ENCODE measurements at places on chromosomes 12 and 14.

DNA sequence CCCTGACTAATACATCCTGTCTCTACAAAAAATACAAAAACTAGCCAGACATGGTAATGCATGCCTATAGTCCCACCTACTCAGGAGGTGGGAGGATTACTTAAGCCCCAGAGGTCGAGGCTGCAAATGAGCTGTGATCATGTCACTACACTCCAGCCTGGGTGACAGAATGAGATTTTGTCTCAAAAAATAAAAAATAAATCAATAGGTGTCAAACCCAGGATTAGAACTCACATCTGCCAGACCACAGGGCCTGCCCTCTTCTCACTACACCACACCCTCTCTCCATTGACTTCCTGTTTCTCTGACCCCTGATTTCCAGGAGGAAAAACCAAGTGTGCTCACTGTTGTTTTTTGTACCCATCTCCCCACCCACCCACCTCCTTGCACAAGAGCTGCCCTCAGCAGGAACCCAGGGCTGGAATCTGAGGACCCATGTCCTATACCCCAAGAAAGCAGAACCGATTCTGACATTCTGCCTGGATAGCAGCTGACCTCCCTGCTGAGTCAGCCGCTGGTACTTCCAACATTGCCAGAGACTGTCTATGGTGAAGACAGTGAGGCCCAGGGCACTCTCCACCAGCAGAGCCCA is 6.2 kb downstream of the CMKLR1 start:
- no peak for DNase-seq

DNA sequence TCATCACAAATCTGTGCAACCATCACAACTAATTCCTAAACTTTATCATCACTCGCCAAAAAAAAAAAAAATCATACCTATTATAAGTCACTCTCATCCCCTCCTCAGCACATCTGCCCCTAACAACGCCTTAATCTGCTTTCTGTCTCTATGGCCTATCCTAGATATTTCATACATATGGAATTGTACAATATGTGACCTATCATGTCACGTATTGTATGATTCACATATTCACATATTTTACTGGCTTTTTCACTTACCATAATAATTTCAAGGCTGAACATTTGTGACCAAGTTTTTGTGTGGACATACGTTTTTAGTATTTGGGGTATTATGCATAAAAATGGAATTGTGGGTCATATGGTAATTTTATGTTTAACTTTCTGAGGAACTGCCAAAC is 400.7 kb downstream of the DAD1 start:
- no peak for DNase-seq

GRCh38 chr12:98635657-98636323 is 8.8 kb downstream of the IKBIP start:
- DNase-seq, result peak; percentile 89

DNA sequence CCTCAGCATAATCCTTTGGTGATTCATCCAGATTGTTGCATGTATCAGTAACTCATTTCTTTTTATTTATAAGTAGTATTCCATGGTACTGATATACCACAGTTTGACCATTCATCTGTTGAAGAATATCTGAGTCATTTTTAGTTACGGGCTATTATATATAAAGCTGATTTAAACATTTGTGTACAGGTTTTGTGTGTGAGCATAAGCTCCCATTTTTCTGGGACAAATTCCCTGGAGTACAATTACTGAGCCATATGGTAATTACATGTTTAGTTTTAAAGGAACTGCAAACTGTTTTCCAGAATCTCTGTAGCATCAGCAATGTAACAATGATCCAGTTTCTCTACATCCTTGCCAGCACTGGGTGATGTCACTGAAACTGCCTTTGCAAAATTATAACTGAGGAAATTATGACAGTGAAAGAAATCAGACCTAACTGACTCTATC is 236.2 kb upstream of the KRR1 start:
- peak; percentile 77 for DNase-seq

DNA sequence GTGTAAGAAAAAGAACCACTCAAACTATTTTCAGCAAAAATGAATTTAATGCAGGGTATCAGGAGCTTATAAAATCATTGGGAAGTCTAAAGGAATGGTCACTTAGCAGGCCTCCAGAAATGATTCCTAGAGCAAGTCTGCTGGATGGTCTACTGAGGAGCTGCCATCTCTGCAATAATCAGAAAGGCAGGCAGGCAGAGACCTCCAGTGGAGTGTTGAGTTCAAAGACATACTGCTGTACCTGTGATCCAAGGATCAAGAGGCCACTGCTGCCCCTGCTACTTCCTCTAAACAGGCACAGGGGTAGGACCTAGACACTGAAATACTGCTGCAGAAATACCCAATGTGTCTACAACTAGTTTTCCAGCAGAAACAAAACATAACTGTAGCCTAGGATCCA is 14.5 kb upstream of the KICS2 start:
- DNase-seq, result peak; percentile 37

DNA sequence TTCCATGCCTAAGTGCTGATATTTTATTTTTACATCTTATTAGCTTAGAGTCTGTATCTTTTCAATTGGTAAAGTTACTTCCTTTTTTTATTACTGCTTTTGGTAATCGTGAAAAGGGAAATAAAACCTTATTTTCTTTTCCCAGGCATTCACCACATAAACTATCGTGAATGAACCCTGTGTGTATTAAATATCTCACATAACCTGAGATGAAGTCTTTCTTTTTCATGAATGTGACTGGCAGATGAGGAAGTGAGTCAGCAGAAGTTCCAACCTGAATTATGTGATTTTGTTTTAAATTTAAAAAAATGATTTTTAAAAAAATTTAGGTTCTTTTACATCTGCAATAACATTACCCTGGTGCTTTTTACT is 26.0 kb downstream of the MYBPC1 start:
- no peak for DNase-seq

GRCh38 chr12:69701826-69702225 is 2.7 kb upstream of the BEST3 start:
- DNase-seq, result no peak

- DNase-seq, result peak; percentile 40
Measured at GRCh38 chr12:12926571-12927071, 25.3 kb downstream of the GPRC5D start.

DNA sequence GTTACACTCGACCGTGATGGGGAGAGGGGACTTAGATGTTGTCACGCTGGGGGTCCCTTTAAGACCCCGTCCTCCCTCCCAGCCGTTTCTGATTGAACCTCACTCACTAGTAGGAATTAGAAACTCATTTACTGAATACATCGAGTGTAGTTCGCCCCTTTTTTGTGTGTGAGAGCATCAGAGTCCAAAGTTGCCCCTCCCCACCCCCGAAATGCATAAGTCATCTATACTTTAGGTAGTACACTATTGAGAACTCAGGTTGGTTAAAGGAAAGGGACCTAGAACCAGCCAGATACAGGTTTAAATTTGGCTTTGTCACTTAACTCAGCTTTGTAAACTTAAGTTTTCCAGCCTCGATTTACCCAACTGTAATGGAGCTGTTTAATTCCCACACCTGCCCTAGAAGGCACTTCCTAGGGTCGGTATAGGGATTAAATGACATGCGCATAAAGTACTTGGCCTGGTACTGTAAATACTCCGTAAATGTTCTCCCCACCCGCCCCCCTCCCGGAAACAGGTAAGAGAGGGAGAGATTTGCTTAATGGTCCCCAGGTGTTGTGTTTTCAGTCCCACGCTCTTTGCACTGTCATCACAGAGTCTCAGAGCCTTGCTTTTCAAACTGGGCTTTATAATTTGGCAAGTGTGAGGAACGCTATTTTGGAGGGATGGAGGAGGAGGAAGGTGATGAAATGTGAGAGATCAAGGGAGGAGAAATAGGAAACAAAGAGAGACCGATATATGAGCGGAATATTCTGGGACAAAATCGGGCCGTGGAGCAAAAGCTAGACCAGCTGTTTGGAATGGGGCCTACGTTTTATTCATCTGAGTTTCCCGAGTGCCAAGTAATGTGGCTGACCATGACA is 897 bp downstream of the SUDS3 start:
- DNase-seq, result peak; percentile 17

- DNase-seq, result no peak
Measured at GRCh38 chr12:3922033-3922432, 48.8 kb upstream of the PARP11 start.

DNA sequence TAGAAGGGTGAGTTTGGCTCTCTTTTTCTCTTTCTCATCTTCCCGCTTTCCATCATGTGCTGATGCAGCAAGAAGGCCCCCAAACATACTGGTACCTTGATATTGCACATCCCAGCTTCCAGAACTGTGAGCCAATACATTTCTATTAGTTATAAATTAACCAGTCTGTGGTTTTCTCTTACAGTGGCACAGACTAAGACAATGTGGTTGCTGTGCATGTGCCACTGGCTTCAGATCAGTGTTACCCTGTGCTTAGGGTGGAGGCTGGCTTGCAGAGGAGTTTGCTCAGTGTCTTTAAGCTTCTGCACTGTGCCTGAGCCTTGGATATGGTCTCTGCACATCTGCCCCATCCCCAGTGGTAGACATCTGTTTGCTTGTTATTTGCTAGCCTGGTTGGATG is 5.5 kb downstream of the IFI27L2 start:
- no peak for DNase-seq

GRCh38 chr12:64670019-64670418 is 59.7 kb downstream of the RASSF3 start:
- DNase-seq, result no peak

- no peak for DNase-seq
Measured at GRCh38 chr12:13189264-13189663, 7.3 kb upstream of the EMP1 start.

- DNase-seq, result peak; percentile 94
Measured at GRCh38 chr12:93243689-93244513, 133.8 kb upstream of the NUDT4 start.

All from epithelial cell of esophagus (primary cell).